ENCODE measurements at places on chromosomes 5 and 9. TPM values are rescaled to one million over a fixed set of nuclear protein-coding genes. Genes with fewer than 3 reads are reported as not detected.
A peak's percentile ranks its signal among the peaks of the same experiment; 100 is the strongest.

DNA sequence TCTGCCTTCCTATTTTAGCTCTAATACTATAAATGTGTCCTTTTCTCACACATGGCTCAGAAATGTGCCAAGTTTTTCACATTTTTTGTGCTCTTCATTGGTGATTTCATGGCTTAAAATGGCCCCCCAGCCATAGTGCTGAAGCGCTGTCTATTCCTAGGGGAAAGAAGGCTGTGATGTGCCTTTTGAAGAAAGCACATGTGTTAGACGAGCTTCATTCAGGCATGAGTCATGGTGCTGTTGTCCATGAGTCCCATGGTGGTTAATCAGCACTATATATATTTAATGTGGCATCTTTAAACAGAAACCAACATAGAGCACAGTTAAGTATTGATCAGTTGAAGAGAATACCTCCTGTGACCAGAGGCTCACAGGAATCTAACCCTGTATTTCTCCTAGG lies 55.8 kb downstream of the PDE8B start:
- H3K27ac ChIP-seq = no peak overlapping the region
- peaks cover 4% of the 10 kb centered on the region for H3K4me1 ChIP-seq
- no peak for DNase-seq
- H3K4me3 ChIP-seq = no peak overlapping the region
- H3K36me3 ChIP-seq = no peaks in the 10 kb centered on the region

DNA sequence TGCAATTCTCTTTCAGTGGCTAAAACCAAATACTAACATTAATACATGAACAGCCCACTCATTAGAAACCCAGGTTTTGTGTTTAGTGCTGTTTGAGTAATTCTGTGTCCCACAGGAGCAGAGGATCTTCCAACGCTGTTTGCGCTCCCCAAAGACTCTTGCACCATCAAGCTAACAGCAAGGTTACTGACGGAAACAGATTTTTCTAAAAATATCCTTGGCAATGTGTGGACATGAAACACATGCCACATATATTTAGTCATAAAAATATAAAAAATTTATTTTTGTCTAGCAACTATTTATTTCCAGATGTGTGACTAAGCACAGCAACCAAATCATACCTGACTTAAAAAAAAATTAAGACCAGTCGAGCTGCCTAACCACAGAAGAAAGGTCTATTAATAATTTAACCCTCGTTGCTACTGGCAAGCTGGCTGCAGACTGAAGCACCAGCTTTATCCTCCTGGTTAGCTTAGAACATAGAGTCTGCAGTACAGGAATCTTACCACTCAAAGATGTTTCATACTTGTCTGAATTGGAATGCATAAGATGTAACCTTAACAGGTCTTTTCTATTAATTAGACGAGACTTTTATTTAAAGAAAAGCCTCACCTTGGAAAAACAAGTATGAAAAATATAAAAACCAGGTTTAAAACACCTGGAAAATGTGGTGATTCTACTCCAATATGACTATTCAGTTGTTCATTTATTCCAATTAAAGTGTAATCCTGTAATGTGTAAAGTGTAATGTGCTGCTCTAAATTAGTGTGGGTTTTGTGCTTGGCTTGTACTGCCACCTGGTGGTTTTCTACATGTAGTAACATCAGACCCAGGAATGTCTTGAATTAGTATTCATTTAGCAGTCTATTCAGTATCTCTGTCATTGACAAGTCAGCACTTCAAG lies 272.5 kb downstream of the EPB41L4A start:
- no peak overlapping the region for H3K4me3 ChIP-seq
- DNase-seq = peak; percentile 86
- H3K36me3 ChIP-seq = no peaks in the 10 kb centered on the region
- H3K4me1 ChIP-seq = no peaks in the 10 kb centered on the region
- peaks cover 11% of the 10 kb centered on the region for H3K27me3 ChIP-seq

- H3K27ac ChIP-seq = no peak overlapping the region
- H3K36me3 ChIP-seq = peaks cover 14% of the 10 kb centered on the region
- DNase-seq = no peak
- peaks cover 18% of the 10 kb centered on the region for H3K4me1 ChIP-seq
These were observed 79.0 kb downstream of the FBXW11 start for GRCh38 chr5:171927345-171927941.

KLF4 gene
- 1.0 TPM for total RNA-seq

NUDT12 gene
- total RNA-seq = 2.4 TPM

- peak; percentile 83 for DNase-seq
- no peaks in the 10 kb centered on the region for H3K36me3 ChIP-seq
- H3K27me3 ChIP-seq = peaks cover 36% of the 10 kb centered on the region
- peak overlapping the region; percentile 56 for H3K4me3 ChIP-seq
- H3K27ac ChIP-seq = peak overlapping the region; percentile 83
These were observed 47.7 kb downstream of the LIX1 start for GRCh38 chr5:97094579-97095317.

DNA sequence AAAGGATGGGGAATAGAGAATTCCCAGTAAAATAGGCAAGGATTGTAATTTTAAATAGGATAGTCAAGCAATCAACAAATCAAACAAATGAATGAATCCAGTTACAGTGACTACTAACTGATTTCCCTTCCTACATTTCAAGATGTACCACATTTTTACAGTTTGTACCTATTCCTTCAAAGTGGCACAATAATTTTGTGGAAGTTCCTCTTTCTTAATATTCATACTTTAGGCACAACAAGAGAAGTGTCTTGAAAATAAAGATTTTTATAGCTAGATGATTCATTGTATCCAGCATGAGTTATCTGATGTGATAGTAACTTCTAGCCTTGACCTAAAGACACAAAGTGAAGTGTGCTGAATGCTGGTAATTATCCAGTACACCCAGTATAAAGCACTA lies 122.2 kb upstream of the ACOT12 start:
- H3K27ac ChIP-seq = no peak overlapping the region
- H3K36me3 ChIP-seq = no peaks in the 10 kb centered on the region
- no peak overlapping the region for H3K4me3 ChIP-seq
- H3K27me3 ChIP-seq = no peaks in the 10 kb centered on the region

GRCh38 chr5:76696251-76696650 lies 19.7 kb upstream of the F2R start:
- no peak for DNase-seq
- peaks cover 44% of the 10 kb centered on the region for H3K36me3 ChIP-seq
- H3K4me3 ChIP-seq = no peak overlapping the region
- peaks cover 19% of the 10 kb centered on the region for H3K4me1 ChIP-seq

GRCh38 chr5:74978345-74978744 lies 74.0 kb downstream of the GCNT4 start:
- peaks cover 22% of the 10 kb centered on the region for H3K4me1 ChIP-seq
- DNase-seq = no peak
- H3K27ac ChIP-seq = no peak overlapping the region
- H3K4me3 ChIP-seq = no peak overlapping the region
- H3K27me3 ChIP-seq = peaks cover 3% of the 10 kb centered on the region
- peaks cover 10% of the 10 kb centered on the region for H3K36me3 ChIP-seq
